ENCODE measurements at places on chromosomes 6 and 20. TPM values are rescaled to one million over a fixed set of nuclear protein-coding genes. Genes with fewer than 3 reads are reported as not detected.

Gene RRP36
- 48.3 TPM for total RNA-seq

Gene SEMG1
- total RNA-seq, result not detected

- peak; percentile 32 for ATAC-seq
Observed at GRCh38 chr20:63212792-63213191, 3.1 kb downstream of the YTHDF1 start.

GRCh38 chr6:15389084-15389764 lies 143.4 kb downstream of the JARID2 start:
- ATAC-seq, result no peak

GRCh38 chr20:6665621-6666355 lies 101.7 kb upstream of the BMP2 start:
- no peak for ATAC-seq

DNA sequence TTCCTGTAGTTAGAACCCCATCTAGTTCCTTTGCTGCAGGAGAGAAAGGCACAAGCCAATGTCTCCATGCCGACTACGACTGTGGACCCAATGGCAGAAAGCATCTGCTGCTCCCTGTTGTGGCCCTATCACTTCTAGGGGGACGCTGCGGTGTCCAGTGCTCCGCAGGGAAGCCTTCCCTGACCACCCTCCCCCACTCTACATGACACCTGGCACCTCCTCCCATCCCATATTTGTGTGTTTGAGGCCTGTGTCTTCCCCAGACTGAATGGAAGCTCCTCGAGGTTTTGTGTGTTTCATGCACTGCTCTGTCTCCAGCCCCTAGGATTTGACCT lies 159.5 kb downstream of the DTNBP1 start:
- ATAC-seq, result no peak

DNA sequence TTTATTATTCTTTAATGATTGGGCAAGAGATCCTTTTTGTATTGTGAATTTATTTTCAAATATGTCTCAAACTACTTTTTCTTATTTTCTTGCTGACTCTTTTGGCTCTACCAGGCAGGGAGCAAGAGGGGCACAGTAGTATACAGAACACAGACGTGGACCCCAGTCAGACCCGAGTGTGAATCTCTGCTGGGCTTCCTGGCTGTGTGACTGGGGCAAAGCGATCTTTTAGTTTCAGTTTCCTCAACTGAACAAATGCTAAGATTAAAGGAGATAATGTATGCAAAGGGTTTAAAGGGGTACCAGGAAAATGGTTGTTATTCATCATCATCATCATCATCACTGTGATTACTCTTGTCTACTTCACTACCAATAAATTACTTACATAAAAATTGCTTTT lies 317.5 kb downstream of the HIVEP2 start:
- no peak for ATAC-seq

DNA sequence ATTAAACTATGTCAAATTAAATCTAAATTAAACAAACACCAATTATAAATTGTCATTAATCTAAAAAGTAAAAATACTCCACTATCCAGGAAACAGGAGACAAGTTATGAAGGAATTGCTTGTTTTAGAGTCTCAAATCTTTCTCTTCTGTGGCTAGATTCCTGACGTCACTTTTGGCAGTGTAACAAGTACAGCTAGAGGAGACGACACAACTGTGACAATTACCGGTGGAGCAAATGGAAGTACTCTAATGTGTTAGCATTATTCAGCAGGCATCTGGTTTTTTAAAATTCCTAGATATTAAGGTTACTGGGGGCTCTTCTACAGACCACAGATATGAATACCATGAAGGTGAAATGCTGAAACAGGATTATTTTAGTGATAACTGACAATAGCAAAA lies 1042.7 kb downstream of the EPHA7 start:
- no peak for ATAC-seq

GRCh38 chr6:23228439-23229024 lies 659.2 kb downstream of the HDGFL1 start:
- ATAC-seq, result no peak
